ENCODE measurements at places on chromosomes 11 and 22.

GRCh38 chr11:66720223-66720898, 8.7 kb downstream of the SPTBN2 start:
- DNase-seq, result peak; percentile 47

DNA sequence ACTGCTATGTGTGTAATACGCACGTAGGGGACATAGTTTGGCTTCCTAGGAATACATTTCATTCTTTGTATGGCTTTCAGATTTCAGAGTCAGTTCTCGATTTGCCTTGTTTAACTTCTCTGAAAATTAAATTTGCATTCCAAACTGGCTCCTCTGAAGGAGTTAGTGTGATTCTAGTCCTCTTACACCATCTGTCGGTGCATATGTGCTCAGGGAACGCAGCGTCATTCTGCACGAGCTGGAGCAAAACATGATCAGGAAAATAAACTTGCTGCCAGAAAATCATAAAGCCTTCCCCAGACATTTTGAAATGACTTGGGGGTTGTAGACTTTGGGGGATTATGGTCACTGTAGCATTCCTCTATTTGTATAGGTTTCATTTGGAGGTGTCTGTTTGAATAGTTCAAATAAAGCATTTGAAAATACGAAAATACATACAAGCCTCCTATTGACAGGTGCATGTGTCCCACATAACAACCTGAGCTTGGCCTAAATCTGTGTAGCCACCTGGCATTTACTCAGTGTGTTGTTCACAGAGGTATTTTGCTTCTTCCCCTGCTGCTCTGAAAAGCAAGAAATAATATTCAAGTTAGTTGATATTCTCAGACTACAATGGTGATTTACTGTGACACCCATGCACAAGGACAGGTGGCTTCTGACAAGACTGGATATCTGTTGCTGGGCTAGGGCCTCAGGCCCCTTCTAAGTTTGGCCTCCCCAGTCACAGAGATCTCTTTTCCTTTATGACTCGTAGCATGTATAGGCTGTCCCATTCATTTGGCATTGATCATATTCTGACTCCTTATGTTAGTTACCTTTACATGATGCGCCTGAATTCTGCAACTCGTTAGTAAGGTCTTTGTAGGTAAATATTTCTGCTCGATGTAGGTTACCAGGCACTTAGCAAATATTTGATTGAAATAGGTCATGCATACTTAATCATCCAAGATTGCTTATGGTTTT, 81.6 kb upstream of the SORL1-AS1 start:
- DNase-seq, result no peak

GRCh38 chr11:2089536-2090165, 49.5 kb downstream of the IGF2 start:
- no peak for DNase-seq

DNA sequence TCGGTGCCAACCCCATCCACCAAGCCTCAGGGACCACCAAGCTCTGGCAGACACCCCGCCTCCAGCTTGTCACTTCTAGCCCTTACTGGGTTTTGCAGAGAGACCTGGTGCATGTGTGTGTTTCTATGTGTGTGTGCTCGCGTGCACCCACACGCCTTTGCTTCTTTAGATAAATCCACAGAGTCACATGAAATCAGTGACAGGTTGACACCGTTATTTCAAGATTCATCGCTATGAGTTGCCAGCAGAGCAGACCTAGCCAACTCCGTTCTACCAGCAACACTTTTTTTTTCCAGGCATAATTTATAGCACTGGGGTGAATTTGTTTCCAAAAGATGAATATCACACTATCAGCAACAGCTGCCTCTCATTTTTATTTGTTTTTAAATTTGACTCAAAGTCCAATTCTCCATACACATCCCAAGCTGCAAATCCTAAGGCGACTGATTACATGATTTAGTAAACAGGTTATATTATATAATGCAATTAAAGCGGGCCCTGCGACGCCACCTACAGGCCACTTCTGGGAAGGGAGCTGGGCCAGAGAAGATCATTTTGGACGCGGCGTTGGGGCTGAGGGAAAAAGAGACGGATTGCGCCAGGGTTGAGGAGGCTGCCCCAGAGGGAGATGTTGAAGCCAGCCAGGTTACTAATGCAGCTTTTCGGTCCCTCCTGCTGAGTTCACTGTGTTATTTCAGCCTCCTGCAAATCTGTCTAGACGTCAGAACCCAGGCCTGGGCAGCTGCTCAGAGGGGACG, 150.5 kb downstream of the FEZ1 start:
- peak; percentile 14 for DNase-seq

GRCh38 chr11:83720675-83721074, 434.5 kb upstream of the CCDC90B start:
- DNase-seq, result no peak

- no peak for DNase-seq
Measured at GRCh38 chr11:130029137-130029536, 26.5 kb upstream of the PRDM10 start.

DNA sequence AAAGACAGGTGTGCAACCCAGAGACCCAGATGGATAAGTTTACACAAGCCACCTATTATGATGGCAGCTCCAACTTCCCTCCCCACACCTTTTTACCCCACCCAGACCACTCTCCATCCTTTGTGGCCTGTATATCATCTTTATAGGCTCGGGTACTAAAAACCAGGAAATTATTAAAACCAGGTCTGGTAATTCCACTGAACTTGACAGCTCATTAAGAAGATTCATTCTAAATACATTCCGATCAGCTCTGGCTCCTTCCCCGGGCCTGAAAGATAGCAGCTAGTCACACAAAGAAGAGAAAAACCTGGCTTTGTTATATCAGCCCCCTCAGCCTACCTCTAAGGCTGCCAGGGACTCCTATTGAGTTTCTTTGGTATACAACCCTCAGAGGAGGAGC, 67.9 kb upstream of the API5 start:
- DNase-seq, result no peak

DNA sequence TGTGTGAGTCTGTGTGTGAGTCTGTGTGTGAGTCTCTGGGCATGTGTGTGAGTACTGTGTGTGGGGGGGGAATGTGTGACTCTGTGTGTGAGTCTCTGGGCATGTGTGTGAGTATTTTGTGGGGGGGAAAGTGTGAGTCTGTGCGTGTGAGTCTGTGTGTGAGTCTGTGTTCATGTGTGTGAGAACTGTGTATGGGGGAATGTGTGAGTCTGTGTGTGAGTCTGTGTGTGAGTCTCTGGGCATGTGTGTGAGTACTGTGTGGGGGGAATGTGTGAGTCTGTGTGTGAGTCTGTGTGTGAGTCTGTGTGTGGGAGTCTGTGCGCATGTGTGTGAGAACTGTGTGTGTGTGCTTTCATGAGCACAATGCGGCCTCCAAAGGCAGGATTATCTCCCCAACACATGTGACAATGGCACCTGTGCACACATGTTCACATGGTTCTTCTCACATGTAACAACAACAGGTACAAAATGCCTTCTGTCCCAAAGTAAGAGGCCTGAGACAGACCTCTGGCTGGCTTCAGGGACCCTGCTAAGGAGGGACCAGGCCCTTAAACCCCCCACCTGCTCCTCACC, 1.6 kb downstream of the CD5 start:
- DNase-seq, result no peak

DNA sequence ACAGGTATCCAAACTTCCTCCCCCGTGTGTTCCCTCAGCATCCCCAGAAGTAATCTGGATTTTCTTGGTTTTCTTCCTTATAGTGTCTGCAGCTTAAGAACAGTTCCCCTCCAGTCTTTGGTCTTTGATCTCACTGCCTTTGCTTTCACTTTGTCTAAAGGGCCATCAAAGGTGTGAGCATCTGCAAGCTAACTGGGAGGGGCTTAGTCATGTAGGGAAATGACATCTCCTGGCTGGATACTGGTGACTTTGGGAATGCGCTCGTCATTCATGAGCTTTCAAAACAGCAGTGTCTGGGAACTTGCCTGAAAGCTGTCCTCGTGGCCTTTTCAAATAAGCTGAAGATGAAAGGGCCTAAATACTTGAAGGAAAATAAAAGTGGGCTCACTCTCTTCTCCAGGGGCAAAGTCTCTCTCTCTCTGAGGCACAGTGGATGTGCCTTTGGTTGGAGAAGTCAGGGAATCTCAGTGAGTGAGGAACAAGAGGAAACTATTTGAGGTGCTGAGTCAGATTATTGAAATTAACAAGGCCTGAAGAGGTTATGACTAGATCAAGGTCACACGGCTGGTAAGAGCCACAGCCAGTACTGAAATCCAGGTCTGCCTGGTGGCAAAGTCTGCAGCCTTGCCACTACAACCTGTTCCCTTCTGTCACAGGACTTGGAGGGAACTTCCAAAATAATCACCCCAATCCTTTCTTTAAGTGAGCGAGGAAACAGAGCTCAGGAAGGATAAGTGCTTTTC, 45.6 kb upstream of the TENM4 start:
- no peak for DNase-seq

DNA sequence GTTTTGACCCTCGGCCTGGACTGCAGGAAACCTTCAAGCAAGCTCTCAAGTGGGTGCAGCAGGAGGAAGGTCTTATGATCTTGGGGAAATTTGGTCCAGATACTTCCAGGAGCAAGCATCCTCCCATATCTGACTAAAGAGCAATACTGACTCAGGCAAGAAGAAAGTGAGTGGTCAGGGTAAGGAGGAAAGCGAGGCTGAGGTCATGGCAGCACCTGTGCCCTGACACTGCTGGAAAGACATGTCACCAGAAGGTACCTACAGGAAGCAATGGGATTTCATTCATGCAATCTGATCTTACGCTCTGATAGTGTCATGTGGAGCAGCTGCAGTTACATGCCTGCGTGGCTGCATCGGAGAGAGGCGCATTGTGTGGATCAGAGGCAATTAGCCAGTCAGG, 6.5 kb upstream of the TOP3B start:
- no peak for DNase-seq

- DNase-seq, result no peak
Measured at GRCh38 chr11:122723576-122723975, 68.1 kb downstream of the UBASH3B start.

- no peak for DNase-seq
Measured at GRCh38 chr11:14315130-14315529, 43.9 kb downstream of the RRAS2 start.

DNA sequence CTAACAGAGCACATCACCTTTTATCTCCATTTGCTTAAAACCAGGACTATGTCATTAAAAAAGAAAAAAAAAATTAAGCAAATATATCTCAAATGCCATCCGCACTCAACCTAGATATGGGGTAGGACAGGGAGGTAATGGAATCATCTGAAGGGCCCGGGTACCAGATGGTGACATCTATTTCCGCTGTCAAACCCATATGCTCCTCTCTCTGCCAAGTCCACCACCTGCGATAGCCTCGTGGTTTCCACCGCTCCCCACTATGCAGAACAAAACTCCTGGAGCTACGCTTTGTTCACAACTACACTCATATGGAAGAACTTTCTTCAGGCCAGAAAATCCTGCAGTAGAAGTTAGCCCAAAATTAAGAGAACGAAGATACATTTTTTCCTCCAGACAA, 31.4 kb downstream of the FEZ1 start:
- DNase-seq, result no peak

DNA sequence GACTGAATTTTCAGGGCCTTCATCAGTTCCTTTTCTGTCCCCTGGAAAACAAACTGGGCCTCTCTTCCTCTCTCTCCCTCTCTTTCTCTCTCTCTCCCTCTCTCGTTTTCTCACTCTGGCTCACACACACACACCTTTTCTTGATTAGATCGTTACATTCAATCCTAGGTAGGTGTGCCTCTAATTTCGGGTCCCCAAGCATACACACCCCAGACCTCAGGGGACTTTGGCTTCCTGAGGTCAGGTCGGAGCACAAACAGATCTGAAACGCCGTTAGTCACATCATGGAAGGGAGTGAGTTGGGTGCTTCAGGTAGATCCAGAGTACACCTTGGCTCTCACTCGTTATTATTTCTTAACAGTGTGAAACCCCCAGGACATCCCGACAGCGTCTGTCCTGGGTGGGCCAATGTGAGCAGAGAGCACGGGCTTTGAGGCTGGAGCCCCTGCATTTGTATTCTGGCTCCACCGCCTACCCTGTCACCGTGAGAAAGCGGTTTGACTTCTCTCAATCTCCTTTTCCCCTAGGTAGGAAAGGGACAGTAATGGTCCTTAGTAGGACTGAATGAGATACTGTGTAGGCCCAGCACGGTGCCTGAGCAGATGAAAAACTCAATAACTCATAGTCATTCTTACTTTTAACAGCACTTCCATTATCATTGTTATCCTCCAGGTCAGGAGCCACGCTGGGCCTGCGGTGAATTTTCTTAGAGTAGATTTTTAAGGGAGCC, 37.3 kb upstream of the POU2AF1 start:
- no peak for DNase-seq

- DNase-seq, result no peak
Measured at GRCh38 chr22:30947173-30947815, 21.3 kb downstream of the MORC2 start.

DNA sequence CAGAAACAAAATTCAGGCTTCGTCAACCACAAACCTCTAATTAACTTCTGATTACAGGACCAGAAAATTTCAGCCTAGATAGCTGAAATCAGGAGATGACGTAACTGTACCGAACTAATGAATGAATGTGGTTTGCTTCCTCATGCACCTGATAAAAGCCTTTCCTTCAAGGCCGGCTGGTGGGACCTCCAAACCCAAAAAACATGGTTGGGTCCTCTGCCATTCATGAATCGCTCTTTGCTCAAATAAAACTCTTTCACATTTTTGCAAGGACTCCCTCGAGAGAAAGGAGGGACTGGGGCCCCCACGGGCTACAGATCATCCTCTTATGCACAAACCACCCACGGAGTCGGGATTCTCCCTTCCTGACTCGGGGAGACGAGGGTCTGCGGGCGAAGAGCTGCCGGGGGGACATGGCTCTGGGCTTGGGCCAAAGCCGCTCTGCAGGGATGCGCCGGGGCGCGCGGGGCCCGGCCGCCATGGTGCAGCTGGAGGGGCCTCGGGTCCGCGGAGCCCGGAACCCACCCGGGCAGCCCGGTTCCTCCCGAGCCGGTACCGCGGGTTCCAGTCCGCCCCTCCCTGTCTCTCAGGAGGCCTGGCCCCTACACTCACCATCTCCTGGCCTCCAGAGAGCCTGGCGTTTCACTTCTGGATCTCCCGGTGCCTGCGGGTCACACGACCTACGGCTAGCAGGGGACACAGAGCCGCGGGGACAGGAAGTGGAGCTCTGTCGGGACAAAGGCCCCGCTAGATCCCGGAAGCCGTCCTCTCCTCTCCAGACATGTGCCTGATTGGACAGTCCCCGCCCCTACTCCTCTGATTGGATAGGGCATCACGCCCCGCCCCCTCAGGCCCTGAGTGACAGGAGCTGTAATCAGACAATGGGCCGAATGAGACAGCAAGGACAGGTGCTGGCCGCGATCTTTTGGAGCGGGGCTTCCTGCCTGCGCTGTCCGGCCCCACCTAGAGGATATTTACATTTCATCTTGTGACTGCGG, at the start of gene ZNF195:
TSS of gene ZNF195 (minus strand) at position 721 of the 998 bp plus-strand sequence. CDS start at position 615, 106 bp downstream.
- DNase-seq, result peak; percentile 98

GRCh38 chr11:62593434-62594044, 2.2 kb upstream of the TUT1 start:
- peak; percentile 74 for DNase-seq

DNA sequence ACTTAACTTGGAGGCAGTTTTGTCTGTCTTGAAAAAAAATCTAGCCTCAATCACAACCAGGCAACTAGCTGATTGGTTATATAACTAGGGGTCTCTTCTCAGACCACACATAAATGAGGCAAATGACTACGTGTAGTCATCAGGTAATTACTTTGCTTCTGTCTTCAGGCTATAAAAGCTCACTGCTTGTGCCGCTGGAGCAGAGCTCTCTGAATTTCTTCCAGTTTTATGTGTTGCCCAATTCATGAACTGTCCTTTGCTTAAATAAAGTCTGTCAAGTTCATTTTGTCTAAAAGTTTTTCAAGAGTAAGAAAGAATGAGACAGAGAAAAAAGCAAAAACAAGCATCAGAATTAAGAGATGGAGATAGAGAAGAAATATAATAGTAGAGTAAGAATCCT, 93.4 kb downstream of the MUC15 start:
- DNase-seq, result no peak

- no peak for DNase-seq
Measured at GRCh38 chr22:45776313-45776585, 104.6 kb downstream of the ATXN10 start.
